Activated CD8-positive, alpha-beta memory T cell treated with anti-CD3 and anti-CD28 coated beads for 24 hours (primary cell): ENCODE measurements at places on chromosomes 3 and 15.

DNA sequence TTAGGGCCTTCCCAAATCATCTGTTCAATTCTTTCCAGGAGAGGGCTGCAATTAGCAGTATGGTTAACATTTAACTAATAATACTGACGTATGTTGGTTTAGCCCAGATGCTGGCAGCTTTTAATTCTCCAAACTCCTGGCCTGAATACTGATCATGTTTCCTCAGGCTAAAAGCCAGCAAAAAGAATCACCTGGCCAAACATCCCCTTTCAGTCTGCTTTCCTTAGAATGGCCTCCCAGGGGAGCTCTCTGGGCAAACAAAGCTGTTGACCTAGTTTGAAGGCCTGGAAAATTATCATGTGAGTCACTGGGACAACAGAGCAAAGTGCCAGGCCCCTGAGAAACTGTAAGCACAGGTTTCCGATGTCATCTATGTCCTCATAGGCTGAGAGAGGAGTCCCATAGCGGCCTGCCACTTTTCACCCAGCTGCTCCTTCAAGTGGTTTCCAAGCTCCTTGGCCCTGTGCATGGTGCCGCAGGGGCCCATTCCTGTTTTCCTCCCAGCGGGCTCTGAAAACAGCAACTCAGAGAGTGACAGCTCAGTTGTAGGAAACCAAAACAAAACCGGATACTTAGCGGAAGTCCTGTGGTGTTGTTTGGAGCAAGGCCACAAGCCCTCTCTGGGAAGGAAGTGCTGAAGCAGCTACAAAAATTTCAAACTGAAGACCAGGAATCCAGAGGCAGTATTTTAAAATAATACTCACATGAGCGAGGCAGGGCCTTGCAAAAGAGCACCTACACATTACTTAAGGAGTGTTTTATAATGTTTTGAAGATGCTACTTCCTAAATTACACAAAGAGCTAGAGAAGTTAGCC, 36.5 kb upstream of the RAB11A start:
- peak; percentile 78 for DNase-seq

GRCh38 chr3:196227629-196228493, 11.5 kb downstream of the SLC51A start:
- DNase-seq = no peak

GRCh38 chr3:36147934-36148558, 232.3 kb upstream of the STAC start:
- DNase-seq = no peak

DNA sequence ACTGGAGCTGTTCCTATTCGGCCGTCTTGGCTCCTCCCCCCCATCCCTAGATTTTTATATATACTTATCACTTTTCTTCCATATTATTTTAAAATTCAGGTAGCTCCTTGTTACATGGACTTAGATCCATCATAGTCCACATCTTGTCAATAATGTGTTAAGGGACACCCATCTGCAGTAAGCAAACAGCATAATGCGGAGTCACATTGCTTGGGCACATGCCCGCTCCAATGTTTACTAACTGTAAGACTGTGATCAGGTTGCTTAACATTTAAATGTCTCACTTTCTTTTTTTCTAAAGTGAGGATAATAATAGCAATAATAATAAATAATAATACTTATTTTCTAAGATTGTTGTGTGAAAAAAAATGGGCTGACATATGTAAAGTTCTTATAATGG, 303.2 kb upstream of the SOX14 start:
- no peak for DNase-seq

DNA sequence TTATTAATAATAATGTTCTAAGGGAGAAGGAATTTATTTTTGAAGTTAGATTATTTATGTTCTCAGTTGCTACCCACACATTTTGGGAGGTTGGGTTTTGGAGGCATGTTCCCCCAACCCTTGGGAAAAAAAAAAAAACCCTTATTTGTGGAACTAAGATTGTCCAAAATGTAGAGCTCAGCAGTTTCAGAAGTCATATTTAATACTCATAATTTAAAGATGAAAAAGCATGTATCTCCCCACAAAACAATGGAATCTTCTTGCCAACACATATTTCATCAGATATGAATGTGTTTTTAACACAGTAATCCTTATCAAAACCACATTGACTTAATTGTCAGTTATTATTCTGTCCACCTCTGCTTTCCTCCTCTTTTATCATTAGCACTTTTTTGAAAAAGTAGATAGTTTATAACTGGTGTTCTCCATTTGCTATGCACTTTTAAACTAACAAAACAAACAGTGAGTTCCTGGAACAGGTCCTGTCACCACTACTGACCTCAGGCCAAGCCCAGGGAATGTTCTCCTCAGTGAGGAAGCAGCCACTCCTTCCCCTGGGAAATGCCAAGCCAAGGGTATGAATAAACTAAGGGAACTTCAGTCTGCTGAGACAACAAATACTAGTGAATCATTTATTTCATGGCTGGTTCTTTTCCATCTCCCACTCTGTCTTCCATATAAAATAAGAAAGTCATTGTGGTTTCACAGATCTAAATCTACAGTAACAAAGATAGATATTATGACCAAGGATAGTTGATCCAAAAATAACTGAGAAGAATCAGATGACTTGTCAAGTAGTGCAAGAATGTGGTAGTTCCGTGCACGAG, 414.4 kb upstream of the ALCAM start:
- no peak for DNase-seq

- DNase-seq = no peak
Observed at GRCh38 chr3:2599471-2599870, 500.8 kb downstream of the CNTN4 start.

GRCh38 chr15:64809649-64810496, 15.6 kb downstream of the PIF1 start:
- DNase-seq = peak; percentile 82

DNA sequence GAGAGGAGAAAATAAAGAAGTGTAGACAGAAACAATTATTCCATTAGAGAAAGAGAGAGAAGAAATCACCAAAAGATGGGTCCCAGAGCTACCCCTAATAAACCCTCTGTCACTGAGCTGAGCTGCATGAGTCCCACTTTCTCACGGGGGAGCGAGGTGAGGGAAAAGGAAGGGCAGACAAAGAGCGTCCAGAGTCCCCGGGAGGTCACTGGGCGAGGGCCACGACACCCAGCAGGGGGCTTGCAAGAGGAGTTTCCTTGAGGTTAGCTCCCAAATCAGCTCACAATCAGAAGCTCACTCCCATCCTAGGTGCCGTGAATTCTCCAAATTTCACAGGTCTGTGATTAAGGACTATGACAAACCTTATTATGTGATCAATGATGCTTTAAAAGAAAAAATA, 62.3 kb downstream of the XXYLT1 start:
- peak; percentile 42 for DNase-seq

DNA sequence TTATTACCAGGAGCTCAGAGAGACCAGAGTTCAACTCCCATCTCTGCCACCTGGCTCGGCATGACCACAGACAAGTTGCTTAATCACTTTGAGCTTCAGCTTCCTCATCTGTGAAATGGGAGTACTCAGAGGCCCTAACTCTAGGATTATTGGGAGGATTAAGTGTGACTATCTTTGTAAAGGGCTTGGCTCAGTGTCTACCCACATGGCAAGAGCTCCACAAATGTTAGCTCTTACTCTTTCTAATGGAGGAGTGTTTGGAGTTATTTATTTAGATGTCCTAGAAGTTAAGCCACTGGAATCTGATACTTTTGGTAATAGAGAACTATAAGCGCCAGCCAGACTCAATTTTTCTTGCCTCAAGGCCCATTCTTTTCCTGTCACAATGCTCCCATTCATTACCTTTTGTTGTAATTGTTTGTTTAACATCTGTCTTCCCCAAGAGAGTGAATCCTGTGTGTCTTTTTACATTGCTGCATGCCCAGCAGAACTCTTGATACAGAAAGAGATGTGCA, 12.3 kb upstream of the LMCD1 start:
- DNase-seq = no peak

GRCh38 chr3:51706788-51707731, at the start of gene GRM2:
TSS of gene GRM2 (plus strand) at chr3:51707068. CDS start at chr3:51708984, 1,916 bp downstream.
- DNase-seq = no peak

GRCh38 chr15:59360896-59361295, 11.8 kb downstream of the MYO1E start:
- no peak for DNase-seq

DNA sequence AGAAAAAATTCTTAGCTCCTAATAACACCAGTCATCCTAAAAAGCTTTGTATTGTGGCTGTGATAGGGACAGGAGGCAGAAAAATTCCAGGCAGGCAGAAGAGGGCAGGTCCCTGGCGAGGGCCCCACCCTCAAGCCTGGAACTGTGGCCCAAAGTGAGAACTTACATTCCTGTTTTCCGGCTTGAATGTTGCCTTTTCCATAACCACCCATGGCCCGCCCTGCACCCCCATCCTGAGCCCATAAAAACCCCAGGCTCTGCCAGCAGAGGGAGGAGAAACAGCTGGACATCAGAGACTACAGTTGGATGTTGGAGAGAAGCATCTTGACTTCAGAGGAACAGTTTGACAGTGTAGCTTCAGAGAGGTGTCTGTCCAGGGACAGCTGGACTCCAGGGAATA, 37.3 kb downstream of the SLCO2A1 start:
- no peak for DNase-seq

- no peak for DNase-seq
Observed at GRCh38 chr3:45103753-45104714, 42.1 kb downstream of the CDCP1 start.

- no peak for DNase-seq
Observed at GRCh38 chr3:76502076-76502475, 537.8 kb upstream of the ROBO2 start.

DNA sequence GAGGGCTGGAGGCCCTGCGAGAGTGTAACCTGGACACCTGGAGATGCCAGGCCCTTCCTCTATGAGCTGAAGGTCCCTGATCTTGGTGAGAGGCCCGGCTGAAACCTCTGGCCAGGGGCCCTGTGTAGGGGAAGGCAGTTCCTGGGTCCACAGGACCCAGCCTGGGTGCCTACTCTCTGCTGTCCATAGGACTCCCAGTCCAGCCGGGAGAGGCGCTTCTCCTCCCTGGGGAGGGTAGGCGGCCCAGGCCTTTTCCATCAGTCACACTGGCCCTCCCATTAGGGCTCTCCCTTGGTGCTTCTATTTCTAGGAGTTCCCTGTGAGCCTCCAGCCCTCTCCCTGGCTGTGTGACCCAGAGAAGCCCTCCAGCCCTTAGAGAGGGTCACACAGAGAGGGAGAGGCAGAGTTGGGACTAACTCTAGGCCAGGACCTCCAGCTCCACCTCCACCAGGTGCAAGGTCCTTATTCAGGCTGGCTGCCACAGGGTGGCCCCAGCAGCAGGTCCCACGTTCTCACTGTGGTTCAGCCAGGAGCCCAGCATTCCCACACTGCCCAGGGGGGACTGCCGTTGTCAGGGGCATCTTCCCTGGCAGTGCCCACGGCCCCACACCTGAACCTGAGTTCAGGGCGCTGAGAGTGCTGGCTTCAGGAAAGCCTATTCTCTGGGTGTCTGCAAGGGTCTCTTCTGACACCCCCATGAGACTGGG, 146.8 kb downstream of the SMAD6 start:
- DNase-seq = peak; percentile 48

GRCh38 chr3:157086060-157086750, 73.7 kb downstream of the CCNL1 start:
- no peak for DNase-seq

GRCh38 chr3:127953091-127954035, 38.3 kb downstream of the KBTBD12 start:
- no peak for DNase-seq

- no peak for DNase-seq
Observed at GRCh38 chr3:183500981-183501704, 54.4 kb downstream of the KLHL6 start.

DNA sequence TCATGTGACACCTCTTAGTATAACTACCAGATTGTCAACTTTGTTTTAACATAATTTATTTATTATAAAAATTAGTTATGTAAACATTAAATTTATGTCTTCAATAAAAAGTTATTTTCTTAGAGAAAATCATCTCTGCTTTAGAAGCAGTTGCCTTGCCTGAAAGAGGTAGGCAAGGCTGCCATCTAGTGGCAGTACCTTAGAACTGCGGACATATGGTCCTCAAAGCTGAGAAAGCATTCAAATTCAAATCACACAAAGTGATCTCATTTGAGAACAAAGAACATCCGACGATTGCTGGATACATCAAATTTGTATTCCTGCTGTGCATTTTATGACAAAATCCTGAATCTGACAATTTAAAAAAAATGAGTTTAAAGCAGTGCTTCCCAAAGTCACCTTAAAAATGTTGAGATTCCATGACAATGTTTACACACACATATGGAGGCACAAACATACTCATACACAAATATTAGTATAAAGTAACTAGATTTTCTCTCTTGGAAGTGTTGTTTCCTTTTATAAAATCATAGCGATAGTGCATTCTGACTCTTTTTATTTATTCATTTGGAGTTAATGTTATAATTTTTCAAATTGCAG, 617.4 kb downstream of the CADM2 start:
- DNase-seq = peak; percentile 57

- DNase-seq = no peak
Observed at GRCh38 chr3:124248471-124249028, 256.6 kb upstream of the ROPN1 start.

DNA sequence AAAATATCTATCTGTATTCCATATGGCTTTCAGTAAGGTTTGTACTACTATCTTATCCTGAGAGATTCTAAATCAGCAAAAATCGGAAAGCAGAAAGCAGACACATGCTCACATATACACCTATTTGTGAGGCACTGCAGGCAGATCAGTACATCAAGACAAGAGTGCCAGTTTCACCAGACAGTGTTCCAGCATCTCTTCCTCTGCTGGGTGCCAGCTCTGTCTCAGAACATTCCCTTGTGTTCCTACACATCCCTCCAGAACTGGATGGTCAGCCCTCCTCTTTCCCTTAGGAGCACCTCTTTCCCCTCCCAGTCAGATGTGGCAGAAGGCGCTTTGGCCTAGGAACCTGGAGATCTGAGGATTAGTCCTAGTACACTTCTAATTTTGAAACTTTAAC, 121.3 kb upstream of the IL12A start:
- no peak for DNase-seq

GRCh38 chr15:42725331-42725903, 11.5 kb downstream of the CDAN1 start:
- no peak for DNase-seq

DNA sequence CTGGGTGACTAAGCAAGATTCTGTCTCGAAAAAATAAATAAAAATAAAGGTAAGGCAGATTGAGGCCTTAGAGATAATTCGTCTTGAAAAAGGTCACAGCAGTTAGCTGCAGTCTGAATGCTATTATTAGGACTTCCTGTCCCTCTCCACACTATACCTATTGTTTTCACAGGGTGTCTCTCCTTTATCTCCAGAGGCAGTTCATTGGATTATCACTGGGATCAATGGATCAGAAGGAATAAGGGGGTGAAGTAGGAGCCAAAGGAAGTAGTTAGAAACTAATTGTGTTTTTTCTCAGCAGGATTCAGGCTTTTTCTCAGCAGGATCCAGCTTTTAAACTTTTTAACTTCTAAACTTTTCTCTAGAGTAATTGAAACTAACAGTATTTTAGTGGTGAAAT, 326.9 kb downstream of the IL5RA start:
- DNase-seq = no peak

DNA sequence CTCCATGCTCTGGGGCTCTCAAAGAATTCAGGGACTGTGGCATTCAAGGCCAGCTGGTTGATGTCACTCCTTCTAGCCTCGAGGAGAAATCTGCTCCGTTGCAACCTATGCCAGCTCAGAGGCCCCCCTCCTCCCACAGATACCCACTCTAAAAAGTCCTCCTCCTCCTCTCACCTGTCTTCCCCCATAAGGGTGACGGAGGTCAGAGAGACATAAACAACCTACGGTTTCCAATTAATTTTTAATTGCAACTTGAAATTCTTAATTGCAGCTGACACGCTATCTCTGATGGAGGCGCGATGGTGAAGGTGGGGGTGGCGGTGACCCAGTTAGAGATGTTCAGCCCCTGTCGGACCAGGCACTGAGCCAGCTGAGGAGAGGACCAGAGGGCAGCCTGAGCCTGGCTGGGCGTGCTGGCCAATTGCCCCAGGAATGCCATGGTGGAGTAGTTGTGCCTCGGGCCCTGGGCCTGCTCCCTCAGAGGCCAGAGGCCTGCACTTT, 43.2 kb upstream of the INSYN1 start:
- DNase-seq = no peak
